ENCODE measurements at places on chromosomes 4 and X.

DNA sequence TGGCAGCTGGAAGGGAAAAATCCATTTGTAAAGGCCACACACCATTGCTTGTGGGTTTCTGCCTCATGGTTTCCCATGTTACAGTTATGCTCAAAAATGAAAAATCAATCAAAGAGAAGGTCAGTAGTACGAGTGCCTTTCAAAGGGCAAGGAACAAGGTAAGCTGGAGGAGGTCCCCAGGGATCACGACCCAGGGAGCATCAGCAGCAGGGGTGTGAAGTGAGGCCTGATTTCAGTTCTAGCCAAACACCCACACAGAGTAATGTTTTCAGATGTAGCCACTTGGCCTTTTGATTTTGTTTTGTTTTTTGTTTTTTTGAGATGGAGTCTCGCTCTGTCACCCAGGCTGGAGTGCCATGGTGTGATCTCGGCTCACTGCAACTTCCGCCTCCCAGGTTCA lies 69.4 kb upstream of the AFAP1 start:
- no peak for DNase-seq

DNA sequence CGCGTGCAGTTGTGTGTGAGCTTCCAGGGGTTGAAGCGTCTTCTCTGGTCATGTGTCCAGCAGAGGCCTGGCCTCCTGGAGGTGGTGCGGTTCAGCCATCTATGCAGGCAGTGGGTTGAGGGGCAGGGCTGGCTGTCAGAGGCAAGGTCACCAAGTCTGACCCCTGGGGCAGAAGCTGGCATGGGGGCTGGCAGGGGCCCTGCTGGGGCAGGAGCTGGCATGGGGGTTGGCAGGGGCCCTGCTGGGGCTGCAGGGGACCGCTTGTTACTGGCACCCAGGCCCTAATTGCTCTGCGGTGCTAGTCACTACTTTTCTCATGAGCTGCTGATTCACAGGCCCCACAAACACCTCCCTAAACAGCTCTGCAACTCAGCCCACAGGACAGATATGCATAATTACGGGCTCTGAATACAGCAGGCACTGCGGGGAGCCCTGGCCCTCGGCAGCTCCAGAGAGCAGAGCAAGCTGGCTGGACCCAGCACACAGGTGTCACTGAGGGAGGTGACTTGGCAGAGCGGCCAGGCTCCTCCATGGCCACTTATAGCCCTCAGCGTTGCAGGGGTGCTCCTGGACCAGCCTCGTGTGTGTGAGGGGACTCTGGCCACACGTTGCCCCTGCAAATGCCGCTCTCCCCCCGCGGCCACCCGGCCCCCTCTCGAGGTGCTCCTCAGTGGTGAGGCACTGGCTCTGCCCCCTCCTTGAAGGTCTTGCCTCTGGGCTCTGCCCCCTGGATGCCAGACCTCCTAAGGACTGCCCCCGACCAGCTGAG lies 32.7 kb downstream of the CPLX1 start:
- DNase-seq, result no peak

- no peak for DNase-seq
These were observed 37.0 kb downstream of the DLG3 start for GRCh38 chrX:70481471-70482270.

- no peak for DNase-seq
These were observed 59.9 kb upstream of the CHRNA9 start for GRCh38 chr4:40275065-40275730.
